NT2/D1 (cell line): ENCODE measurements at places on chromosomes 3 and 15.

DNA sequence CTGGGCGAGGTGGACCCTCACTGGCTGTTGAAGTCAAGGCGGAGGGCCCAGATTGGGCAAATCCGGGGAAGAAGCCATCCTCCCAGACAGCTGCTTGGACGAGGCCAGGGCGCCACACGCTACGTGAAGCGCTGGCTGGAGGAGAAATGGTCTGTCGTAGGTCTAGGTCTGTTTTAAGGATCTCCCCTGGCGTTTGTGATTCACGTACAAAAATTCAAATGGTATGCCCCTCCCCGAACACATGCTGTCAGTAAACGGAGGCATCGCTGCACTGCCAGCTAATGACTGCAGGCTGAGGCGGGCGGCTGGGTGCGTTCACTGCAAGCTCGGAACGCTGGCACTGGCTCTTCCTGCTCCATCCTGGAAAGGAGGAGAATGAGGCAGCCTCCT is 69.9 kb downstream of the EPHB3 start:
- no peak for DNase-seq

DNA sequence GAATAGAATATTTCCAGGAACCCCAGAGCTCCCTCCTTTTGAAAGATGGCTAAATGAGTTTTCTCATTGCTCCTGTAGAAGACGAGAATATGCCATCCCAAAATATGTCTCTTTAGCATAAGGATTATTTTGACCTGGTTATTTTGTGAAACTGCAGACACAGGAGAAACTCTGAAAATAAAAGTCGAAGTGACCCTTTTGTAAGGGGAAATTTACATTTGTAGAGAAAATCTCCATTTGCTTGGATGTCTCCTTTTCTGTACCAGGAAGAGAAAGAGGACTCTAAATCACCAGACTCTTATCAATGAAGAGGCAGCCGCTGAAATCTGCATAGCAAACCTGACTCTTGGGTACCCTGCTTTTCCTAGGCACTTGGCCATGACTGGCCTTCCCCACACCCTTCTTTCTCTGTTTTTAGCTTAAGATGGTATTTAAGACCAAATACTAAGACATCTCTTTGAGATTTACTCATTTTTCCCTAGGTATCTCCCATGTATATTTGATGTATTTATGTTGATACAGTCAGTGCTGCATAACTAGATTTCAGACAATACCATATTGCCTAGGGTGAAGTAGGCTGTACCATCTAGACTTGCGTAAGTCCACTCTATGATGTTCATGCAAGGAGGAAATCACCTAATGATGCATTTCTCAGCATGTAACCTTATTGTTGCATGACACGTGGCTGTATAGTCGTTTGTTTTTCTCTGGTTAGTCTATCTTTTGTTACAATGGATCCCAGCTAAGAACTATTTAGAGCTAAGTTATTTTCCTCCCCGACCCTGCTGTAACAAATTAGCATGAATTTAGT is 98.2 kb upstream of the UBE3A start:
- peak; percentile 28 for DNase-seq

- peak; percentile 80 for DNase-seq
These were observed 164.8 kb downstream of the ERC2 start for GRCh38 chr3:56303487-56303886.

DNA sequence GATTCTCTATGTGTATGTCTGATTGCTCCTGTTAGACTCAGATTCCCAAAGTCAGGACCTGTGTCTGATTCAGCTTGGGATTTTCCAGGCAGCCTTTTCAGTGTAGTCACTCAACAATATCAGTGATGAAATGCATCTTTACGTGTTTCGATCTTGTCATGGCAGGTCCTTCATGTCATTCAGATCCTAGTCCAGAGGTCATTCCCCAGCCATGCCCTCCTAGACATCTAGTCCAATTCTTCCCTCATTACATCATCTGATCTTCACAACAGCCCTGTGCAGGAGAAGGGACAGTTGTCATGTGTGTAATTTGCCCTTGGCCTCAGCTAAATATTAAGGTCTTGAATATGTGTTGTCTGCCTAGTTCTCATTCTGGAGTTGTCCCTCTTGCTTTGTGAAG is 153.2 kb upstream of the NR2E3 start:
- no peak for DNase-seq
